Left ventricle myocardium superior (tissue), 1 donor: ENCODE measurements at places on chromosomes 2 and 18.

DNA sequence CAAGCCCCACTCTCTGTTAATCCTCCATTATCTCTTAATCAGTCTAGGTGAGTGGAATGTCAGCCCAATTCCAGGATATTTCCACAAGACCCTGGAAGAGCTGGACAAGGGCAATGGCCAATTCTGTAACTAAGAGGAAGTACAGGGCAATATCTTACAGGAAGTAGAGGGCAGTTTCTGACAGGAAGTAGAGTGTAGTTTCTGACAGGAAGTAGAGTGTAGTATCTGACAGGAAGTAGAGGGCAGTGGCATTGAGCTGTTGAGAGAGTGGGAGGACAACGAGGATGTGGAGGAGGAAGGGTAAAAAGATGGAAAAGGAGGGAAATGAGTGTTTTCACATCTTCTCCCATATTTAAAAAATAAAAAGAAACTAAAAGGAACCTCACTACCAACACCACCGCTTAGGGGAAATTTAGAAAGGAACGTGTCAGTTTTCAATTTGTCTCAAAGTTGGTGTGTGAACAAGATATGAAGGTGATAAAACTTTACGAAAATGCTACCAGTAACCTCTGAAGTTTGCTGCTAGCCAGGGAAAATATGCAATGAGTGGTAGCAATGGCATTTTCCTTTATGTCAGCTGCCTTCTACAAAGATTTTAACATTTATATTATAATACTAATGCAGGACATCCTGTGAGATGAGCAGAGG lies 430.9 kb upstream of the HNRNPA3 start:
- DNase-seq, result no peak

GRCh38 chr18:34863702-34864101 lies 153.6 kb downstream of the DTNA start:
- no peak for DNase-seq

GRCh38 chr18:26575865-26576217 lies 27.5 kb upstream of the KCTD1 start:
- DNase-seq, result no peak

DNA sequence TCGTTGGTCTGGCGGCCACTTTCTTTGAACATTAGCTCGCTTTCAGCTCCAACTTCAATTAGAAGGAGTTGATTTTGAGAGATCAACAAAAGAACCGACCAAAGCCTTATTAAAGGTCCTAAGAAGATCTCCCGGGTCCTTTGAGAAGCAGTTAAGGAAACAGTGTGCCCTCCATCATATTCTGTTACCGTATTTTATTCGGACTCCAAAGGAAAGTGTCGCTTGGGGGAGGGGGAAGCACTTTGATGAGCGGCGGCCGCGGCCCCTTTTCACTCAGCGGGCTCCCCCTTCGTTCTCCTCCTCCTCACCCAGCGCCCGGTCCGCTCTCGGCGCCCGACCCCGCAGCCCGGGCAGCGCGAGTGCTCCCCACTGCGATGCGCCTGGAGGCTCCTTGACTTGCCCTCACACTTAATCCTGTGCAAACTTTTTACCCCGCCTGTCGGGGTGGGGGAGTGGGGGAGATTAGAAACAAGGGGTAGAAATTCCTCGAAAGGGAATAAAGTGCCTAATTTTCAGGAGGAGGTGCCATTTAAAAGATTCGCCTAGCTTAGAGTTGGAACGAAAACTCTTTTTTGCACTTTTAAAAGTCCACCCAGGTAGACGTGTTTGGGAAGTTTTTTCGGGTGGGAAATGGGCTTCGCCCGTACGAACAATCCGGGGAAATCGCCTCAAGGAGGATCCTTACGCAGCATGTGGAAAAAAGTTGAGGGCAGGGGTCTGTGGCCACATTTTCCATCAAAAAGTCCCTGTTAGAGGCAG lies 1.2 kb upstream of the OTX1 start:
- DNase-seq, result no peak
